ENCODE measurements at places on chromosomes 7 and 10.
A peak's percentile ranks its signal among the peaks of the same experiment; 100 is the strongest.

DNA sequence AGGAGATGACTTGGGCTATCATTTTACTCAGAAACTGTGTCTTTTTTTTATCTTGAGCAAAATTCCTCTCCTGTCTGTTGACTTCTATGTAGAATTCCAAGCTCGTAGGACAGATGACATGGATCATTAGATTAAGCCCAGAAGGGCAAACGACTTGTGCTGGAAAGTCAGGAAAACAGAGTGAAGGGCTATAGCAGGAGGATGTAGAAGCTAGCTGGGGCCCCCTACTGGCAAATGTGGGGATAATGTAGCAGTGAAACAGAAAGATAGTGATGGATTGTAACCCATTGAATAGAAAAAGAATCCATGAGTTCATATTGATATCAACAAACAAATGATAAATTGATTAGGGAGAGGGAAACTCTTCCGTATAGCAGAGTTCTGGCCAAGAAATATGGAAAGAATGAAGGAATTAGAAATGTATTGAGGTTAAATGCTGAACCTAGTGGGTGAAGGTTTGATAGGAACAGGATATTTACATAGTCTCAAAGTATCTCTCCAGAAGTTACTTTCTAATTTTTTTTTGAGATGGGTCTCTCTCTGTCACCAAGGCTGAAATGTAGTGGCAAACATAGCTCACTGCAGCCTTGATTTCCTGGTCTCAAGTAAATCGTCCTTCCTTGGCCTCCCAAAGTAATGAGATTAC is 103.6 kb downstream of the LYZL1 start:
- peak; percentile 49 for DNase-seq

DNA sequence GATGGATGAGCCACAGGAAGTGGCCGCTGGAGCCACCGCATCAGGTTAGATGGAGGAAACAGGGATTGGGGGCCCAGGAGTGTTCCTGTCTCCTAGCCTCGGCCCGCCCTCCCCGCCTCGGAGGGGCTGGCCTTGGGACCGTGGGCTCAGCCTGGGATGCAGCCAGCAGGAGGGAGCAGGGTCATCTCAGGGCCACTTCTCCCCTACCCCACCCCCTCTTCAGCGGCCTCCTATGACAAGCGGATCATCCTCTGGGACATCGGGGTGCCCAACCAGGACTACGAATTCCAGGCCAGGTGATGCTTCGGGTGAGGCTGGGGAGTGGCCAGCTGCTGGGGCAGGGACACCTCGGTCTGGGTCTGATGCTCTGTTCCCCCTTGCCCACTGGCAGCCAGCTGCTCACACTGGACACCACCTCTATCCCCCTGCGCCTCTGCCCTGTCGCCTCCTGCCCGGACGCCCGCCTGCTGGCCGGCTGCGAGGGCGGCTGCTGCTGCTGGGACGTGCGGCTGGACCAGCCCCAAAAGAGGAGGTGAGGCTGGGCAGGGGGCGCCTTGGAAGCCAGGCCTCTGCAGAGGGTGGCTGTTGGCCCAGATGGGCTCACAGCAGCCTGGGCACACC is 4.7 kb downstream of the LRWD1 start:
- no peak for DNase-seq

DNA sequence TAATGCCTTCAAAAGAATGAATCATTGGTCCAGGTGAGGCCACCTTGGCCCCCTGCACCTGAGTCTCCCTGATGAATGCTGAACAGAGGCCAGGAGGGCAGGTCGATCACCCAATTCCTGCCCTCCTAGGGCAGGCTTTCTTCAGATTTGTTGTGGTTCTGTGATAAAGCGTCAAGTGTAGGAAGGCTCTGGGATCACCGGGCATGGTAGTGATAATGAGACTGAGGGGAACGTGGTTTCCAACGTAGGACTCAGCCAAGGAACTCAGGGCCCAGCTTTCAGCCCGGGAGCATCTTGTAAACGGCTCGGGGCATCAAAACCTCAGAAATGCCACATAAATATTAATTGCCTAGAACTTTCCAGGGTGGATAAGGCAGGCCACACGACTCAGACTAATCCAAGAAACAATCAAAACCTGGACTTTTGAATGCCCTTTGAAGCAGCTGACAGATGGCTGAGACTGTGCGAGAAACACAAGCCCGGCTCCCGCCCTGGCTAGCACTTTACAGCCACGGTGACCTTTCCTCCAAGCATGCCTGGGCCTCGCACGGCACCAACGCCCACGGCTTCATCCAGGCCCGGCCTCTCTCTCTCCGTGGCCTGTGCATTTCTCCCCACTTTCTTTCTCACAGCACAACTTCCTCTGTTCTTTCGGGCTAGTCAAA is 239.3 kb upstream of the GRB10 start:
- peak; percentile 41 for DNase-seq

GRCh38 chr7:52726493-52726892 is 308.9 kb upstream of the POM121L12 start:
- no peak for DNase-seq

- peak; percentile 40 for DNase-seq
Measured at GRCh38 chr10:112362833-112363232, 11.1 kb upstream of the ACSL5 start.

- DNase-seq, result peak; percentile 66
Measured at GRCh38 chr7:128863433-128863989, 855 bp downstream of the ATP6V1F start.

GRCh38 chr7:87113077-87113476 is 39.2 kb upstream of the DMTF1 start:
- peak; percentile 13 for DNase-seq

GRCh38 chr7:148340438-148341280 is 249.9 kb upstream of the C7orf33 start:
- no peak for DNase-seq

GRCh38 chr10:35172574-35172973 is 45.9 kb downstream of the CREM start:
- DNase-seq, result peak; percentile 45

GRCh38 chr10:121926671-121927317 is 1.0 kb downstream of the ATE1 start:
- peak; percentile 69 for DNase-seq

GRCh38 chr10:118970770-118971169 is 58.7 kb upstream of the NANOS1 start:
- no peak for DNase-seq

DNA sequence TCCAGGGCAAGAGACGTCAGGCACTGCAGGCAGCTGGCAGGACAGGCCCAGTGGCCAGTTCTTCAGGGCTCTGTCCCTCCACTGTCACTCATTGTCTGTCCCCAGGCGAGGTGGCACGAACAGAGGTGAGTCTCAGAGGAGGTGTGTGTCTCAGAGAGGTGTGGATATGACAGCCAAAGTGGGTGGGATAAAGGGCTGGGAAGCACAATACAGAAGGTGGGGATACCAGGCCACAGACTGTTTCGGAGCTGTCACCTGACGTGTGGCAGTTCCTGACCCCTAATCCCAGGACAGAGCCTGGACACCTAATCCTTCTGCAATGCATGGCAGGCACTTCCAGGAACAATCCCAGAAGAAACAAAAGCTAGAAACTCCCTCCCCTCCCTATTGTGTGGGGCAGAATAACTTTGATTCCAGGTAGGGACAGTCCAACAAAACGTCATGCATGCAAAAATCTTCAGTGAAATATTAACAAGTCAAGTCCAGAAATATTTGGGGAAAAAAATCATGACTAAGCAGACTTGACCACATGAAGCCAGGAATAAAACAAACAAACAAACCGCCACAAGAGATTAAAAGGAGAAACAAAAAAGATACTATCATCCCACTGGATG is 11.6 kb downstream of the KLRG2 start:
- DNase-seq, result peak; percentile 41

GRCh38 chr7:88146616-88147015 is 73.2 kb downstream of the SRI start:
- no peak for DNase-seq

- DNase-seq, result peak; percentile 53
Measured at GRCh38 chr10:4315551-4315950, 510.5 kb upstream of the AKR1E2 start.

DNA sequence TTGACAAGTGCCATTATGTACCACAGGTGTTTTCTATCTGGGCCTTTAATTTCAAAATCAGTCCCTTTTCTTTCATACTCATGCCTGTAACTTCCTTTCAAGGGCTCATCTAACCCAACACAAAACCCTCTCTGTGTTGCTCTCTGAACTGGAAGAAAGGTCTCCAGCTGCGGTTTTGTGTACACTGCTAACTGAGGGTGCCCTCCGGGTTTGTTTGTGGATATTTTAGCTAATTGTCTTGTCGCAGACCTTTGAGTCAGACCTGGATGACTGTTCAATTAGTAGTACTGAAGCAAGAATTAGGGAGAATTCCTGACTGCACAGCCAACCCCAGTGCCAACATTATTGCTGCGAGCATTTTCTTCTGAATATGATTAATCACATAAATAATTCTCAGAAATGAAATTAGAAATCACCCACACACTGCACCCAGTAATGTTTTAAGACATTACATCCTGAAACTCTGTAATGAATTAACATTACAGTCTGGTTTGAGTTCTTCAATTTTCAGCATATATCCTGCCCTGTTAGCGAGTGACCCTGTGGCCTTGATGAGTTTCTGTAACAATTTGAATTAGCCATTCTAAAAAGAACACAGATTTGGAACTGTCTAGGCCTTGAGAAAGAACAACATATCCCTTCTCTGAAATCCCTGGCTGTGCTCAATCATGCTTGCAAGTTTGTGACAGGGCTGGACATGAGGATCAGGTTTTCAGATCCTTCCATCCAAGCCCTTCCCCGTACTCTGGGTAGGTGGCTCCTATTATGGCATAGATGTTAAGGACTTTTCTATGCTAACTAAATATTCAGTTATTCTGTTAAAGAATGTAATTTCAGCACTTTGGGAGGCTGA is 460.1 kb downstream of the PLXDC2 start:
- DNase-seq, result no peak

DNA sequence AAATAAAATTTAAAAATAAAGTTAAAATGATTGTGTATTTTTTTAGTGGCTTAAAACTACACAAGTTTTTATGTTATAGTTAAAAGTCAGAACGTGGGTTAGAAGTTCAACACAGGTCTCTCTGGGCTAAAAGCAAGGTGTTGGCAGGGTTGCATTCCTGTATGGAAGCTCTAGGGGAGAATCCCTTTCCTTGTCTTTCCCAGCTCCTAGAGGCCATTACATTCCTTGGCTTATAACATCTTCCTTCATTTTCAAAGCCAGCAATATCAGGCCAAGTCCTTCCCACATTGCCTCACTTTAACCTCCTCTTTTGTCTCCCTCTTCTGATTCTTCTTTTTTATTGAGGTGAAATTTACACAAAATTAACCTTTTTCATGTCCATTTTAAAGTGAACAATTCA is 52.4 kb upstream of the EEPD1 start:
- DNase-seq, result no peak

GRCh38 chr10:110137142-110137545 is 70.3 kb upstream of the MXI1 start:
- DNase-seq, result peak; percentile 85

DNA sequence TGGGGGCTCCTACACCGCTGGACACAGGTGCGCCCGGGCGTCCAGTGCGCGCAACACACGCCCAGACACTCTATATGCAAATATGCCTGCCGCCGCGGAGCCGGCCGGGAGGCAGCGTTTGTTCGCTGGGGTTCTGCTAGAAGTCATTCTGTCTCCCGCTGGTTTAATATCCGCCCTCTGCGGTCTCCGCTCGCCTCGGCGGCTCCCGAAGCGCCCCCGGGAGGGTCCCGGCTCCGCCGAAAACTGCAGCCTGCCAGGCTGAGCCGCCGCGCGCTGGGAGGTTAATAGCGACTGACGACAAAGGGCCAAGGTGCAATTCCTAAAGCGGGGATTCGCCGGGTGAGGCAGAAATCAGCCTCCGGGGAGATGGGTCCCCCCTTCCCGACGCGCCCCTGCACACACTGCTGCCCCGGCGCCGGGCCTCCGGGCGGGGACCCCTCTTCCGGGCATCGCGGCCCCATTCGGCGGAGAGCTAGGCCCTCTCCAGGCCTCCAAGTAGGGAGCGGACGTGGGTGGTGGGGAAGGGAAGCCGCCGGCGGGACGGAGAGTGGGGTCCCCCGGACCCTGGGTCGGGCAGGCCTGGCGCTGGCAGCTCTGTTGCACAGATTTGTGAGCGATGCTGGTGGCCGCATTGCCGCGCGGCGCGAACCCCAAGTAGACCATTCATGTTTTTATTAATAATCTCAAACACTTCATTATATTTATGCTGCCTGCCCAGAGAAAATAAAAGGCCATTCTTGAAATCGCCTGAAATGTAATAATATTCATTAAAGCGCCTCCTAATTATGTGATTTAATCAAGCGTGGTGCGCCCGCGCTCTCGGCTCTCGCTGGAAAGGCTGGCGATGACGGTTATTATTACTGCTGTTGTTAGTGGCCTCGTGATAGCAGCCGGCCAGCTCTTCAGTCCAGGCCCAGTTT is 9.1 kb downstream of the EN2 start:
- DNase-seq, result no peak

DNA sequence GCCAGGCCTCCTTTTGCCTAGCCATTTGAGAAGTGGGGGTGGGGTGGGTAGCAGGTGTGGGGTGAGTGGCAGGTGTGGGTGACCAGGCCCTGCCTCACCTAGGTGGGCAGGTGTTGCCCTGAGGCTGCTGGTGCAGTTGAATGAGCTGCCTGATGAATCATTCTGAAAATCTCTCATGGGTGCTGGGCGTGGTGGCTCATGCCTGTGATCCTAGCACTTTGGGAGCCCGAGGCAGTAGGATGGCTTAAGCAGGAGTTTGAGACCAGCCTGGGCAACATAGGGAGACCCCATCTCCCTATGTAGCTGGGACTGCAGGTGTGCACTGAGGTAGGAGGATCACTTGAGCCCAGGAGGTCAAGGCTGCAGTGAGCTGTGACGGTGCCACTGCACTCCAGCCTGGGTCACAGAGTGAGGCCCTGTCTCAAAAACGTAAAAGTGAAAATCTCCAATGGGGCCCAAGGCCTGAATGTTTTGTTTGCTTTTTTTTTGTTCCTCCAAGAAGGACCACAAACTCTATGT is 17.7 kb downstream of the TSPAN14 start:
- DNase-seq, result no peak

GRCh38 chr7:145020454-145020853 is 184.6 kb upstream of the TPK1 start:
- DNase-seq, result no peak

DNA sequence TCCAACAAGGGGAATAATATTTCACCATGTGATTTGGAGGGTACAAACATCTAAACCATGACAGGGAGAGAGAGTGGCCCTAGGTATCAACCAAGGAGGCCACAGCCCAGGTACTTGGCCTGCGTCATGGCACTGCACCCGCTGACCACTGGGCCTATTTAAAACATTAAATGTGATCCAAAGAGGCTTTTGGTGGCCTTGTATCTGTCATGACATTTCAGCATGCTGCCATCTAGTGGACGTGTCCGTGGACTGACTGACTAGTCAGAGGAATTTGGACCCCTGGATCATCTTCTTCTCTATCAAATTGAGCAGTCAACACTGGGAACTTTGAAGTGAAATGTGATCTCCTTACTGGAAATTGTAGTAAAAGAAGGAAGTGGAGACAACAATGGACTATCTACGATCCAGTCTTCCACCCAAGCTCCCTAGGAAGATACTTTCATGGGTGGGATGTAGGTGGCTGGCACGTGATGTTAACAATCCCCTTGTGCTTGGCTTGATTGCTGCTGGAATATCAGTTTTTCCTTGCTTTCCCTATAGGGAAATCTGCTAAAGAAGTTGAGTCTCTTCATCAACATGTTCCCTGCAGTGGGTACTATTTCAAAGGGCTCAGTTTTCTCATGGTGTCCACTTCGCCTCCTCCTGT is 24.6 kb upstream of the ITGA8 start:
- peak; percentile 63 for DNase-seq

- DNase-seq, result peak; percentile 76
Measured at GRCh38 chr10:74156919-74157289, 5.9 kb downstream of the ADK start.

- peak; percentile 22 for DNase-seq
Measured at GRCh38 chr10:114485696-114486400, 81.5 kb upstream of the AFAP1L2 start.

GRCh38 chr10:78964952-78965633 is 103.7 kb upstream of the ZMIZ1 start:
- DNase-seq, result no peak

Measured in fibroblast of villous mesenchyme (primary cell).